ENCODE measurements at places on chromosomes 4 and X. TPM values are rescaled to one million over a fixed set of nuclear protein-coding genes. Genes with fewer than 3 reads are reported as not detected.

The NLGN3 gene
- 0.38 TPM for total RNA-seq

The EIF2S3 gene
- total RNA-seq = 144 TPM

The VBP1 gene
- 67.5 TPM for total RNA-seq

The JAKMIP1 gene
- not detected for total RNA-seq

The GIMD1 gene
- not detected for total RNA-seq

The GUCY1A1 gene
- not detected for total RNA-seq

The COX7B gene
- 226 TPM for total RNA-seq

The SLC6A14 gene
- total RNA-seq = not detected

The CTAG1A gene
- not detected for total RNA-seq

The GLRA3 gene
- total RNA-seq = not detected

DNA sequence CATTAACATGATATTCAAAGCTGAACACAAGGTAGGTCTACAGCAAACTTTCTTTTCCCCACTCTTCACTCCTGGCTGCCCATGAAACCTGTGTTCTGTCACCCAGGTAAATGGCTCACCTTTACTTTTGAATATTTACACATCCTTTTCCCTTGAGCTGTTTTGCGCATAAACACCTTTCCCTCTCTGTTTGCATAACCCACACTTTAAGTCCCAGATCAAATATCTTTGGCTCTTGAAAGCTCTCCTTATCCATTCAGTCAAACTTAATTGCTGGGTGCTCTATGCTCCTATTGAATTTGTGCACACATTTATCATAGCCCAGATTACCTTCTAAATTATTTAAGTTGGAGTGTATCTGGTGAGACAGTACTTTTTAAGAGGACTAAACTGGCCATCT is 51.7 kb upstream of the ATP8A1 start:
- no peak for DNase-seq

- DNase-seq = no peak
Measured at GRCh38 chr4:173417833-173418232, 18.9 kb upstream of the SCRG1 start.

DNA sequence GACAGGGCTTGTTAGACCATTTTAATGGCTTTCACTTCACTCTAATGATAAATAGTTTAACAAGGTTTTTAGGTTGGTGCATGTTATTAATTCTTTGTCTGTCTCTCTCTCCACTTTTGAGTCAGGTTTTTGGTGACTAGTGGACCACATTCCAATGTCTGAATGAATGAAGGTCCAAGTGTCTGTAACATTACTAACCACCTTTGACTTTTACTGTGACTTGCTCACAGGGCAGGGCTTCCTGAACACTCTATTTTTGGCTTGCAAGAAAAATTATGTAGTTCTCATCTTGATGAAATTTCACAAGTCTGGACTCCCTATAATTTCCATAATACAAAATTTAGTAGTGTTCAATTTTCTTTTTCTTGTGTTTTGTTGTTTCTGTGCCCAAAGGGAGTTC is 78.9 kb upstream of the BMPR1B start:
- DNase-seq = peak; percentile 87

- no peak for DNase-seq
Measured at GRCh38 chrX:856566-857290, 226.1 kb downstream of the SHOX start.

DNA sequence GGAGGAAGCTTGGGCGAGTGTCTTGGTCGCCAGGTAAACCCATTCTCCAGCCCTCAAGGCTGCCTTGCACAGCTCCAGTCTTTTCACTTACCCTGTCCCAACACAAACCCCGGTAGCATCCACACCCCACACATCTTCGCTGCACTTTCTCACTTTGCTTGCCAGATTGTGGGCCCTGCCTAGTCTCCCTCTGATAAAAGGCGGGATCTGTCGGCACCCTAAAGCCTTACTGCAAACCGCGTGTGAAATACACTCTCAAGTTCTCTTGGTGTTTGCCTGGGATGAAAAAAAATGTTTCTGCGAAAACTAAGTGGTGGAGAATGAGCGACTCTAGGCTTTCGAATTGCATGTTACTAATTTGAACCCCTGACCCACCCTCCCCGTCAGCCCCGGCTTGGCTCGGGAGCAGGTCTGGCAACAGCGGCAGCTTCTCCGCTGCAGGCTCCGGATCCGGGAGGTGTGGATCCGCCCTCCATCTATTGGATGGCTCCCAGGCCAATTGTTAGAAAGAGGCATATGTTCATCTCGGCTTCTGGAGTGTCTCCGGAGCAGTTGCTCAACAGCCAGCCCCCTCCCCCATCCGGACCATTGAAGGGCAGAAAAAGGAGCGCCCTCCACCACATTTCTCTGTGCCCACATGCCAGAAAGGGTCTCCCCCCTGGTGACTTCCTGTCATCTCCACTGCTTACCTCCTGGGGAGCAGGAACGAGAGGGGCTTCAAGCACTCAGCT is 3.0 kb upstream of the CITED1 start:
- DNase-seq = peak; percentile 32

GRCh38 chrX:106874075-106874474 is 29.1 kb downstream of the RIPPLY1 start:
- peak; percentile 8 for DNase-seq

DNA sequence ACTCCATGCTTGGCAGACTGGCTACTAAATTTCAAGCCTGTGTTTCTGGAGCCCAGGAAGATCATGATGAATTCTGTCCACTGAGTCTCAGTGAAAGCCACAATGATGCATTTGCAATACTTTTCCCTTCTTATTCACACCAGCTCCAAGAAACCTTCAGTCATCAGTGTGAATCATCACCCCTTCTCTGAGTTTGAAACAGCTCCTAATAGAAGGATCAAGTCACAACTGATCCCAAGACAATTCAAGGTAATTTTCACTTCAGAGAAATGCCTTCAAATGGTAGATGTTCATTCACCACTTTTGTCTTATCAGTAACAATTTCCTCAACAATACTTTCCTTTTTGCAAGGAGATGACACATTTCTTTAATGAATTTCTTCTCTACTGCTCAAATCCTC is 257.4 kb downstream of the NLGN4X start:
- DNase-seq = no peak

DNA sequence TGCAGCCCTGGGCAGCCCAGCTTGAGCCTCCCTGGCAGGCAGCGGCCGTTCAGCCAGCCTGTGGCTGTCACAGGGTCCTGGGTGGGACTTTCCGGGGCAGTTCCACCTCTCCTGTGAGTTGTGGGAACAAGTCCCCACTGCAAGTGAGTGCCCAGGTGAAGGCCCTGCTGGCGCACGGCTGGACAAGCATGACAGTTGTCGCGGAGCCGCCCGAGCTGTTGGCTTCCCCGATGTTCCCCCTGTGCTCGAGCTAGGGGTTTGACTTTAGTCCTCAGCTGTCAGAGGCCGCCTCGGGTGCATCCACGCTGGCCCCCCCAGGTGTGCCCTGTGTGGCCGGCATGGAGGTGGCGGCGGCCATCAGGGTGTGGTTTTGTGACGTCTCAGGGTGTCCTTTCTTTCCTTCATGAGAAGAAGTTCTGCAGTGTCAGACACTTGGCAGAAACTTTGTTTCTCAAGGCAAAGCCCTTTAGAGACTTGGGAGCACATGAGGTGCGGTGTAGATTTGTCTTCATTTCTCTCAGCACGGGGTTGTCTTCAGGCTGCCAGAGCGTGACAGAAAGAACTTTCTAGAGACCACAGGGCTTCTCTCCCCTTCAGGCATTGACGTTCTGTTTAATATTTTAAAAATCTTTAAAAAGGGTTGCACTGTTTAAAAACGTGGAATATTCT is 69.4 kb upstream of the HGFAC start:
- DNase-seq = no peak

DNA sequence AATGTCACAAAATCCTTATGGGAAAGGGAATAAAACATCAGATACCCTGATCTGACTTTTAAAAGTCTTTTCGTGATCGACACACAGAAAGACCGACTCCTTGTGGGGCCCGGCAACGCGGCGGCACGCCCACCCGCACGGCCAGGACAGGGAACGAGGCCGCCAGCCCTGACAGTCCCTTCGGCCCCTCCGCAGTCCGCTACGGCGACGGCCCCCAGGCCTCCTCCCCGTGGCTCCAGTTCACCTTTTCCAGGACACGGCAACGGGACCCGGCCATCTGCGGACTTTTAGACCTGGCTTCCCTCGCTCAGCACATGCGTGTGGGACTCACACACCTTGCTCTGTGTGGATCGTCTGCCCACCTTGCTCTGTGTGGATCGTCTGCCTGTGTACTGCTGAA is 33.6 kb upstream of the GTPBP6 start:
- DNase-seq = no peak

- no peak for DNase-seq
Measured at GRCh38 chrX:55867708-55868107, 150.2 kb downstream of the RRAGB start.

DNA sequence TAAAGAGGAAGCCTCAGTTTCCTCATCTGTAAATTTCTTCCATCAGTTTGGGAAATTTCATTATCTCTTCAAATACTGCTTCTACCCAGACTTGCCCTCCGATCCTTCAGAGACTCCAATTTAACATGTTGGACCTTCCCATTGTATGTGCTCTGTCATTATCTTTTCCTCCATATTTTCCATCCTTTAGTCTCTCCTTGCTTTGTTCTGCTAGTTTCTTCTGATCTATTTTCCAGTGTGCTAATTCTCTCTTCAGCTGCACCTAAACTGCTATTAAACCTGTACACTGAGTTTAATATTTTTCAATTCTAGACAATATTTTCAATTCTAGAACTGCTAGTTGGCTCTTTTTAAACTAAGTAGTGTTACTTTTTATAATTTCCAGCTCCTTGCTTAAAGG is 65.5 kb downstream of the EVC start:
- no peak for DNase-seq

DNA sequence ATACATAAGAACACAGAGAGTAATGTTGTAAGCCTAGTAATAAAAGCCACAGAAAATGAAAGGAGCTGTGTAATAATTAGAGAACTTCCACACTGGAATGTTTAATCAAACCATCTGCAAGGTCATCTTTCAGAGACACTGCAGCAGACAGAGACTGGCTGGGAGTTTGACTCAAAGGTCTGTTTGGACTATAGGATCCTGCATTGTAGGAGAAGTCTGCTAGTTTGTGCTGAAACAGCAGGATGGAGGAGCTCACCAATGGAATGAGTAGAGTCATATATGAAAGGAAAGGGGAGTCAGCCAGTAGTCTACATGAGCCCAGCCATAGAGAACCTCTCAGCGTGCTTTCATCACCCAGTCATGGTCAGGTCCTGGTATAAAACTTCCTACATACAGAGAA is 4.5 kb upstream of the ACE2 start:
- DNase-seq = no peak

DNA sequence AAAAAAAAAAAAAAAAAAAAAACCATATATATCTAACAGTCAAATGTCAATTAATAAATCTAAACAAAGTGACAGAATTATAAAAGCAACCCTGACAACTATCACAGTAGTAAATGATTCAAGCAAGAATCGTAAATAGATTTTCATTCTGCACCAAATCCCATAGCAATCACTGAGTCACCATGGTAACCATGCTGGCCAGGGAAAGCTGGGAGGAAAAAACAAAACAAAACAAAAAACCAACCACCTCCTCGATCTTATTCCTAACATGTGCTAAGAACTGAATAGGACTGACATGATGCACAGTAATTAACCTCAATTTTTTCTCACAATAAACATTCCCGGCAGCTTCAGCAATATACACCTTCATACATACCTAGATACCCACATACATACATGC is 30.6 kb upstream of the RAB40A start:
- no peak for DNase-seq

DNA sequence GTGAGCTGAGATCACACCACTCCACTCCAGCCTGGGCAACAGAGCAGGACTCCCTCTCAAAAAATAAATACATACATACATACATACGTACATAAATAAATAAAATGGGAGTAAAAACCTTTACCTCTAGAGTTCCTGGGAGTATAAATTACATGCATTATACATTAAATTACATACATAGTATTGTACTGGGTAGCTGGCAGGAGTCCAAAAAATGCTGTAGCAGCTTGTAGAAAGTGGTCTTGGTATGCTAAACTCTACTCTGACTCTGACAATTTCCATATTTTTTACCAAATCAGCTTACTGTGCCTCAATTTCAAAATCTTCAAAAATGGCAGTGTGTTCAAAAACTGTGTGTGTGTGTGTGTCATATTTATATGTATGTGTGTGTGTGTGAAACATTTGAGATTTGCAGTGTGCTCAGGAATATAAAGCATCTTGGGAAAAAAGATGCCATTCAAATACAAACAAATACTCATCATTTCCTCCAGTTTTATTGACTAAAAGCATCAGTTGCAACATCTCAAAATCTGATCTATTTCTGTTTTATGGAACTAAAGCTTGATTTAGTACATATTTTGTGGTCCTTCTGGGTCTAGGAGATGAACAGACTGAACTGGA is 171.7 kb downstream of the SHROOM3 start:
- DNase-seq = no peak

DNA sequence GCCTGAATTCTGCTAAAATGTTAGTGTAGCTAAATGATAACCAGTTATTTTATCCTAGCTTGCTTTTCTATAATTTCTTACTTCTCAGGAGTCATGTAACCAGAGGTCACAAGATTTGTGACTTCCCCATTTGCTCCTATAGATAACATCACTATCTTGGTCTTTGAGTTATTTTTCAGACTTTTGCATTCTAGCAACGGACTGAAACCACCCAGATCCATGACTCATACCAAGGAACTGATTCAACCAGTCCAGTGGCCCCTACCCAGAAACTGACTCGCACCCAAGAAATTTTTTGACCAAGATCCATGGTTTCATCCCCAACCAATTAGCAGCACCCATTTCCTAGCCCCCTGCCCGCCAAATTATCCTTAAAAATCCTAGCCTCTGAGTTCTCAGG is 50.0 kb downstream of the IQCM start:
- peak; percentile 68 for DNase-seq
